HL-60 (cell line): ENCODE measurements at places on chromosomes 3 and 15.
A peak's percentile ranks its signal among the peaks of the same experiment; 100 is the strongest.

DNA sequence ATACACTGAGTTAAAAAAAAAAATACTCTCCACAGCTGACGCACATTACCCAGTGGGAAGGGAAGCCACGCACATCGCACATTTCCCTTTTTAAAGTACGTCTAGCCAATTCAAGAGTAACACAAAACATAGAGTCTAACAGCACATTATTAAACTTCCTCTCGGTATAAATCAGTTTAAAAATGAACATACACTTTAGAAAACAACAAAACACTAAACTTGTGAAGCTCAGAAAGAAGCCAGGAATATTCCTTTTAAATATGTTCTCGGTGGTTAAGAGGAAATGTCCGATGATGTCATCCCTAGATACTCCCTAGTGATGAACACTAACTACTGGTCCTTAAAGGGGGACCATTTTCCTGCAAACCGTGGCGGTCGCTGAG lies 721 bp downstream of the MYEF2 start:
- DNase-seq: no peak

- DNase-seq: no peak
Observed at GRCh38 chr15:83209333-83209732, 1.7 kb upstream of the HDGFL3 start.

DNA sequence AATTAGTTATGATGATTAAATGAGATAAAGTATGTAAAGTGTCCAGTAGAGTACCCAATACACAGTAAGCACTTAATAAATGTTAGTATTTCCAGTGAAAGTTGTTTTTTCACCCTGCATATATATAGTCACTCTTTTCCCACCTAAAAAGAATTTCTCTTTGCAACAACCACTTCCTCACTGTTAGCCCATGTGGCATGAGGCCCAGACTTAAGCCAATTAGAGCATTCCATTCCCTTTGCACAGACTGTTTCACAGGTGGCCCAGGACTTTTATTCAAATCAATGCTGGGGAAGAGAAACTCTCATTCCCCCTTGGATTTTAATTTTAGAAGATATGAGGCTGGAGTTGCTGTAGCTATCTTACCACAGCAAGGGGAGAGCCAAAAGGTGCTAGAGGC lies 3.7 kb downstream of the IFT80 start:
- DNase-seq: no peak

DNA sequence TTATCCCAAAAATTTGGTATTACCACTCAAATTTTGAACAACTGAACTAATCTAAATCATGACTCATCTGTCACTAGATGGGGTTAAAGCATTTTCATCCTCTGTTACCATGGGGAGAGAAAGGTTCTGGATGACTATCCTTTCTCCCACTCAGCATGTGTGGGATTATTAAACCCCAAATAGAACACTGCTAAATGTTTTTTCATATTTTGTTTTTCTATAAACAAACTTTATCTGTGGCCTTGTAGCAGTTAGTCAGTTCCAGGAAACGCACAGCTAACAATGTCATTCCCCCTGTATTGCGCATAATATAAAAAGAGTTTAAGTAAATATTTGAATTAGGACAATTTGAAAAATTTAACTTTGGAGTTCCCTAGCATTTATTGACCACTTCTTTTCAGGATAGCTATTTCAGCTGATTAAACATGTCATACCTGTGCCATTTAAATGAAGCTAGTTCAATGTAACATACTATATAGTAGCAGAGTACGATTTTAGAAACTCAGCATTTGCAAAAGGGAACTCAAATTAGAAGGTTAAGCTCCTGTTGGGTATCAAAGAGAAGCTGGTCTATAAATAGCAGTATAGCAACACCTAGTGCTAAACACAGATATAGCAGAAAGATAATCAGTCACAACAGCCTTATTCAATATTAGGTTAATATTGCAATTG lies 9.2 kb upstream of the TMEM212 start:
- no peak for DNase-seq

GRCh38 chr3:35393901-35394799 lies 245.2 kb upstream of the ARPP21 start:
- DNase-seq: no peak

DNA sequence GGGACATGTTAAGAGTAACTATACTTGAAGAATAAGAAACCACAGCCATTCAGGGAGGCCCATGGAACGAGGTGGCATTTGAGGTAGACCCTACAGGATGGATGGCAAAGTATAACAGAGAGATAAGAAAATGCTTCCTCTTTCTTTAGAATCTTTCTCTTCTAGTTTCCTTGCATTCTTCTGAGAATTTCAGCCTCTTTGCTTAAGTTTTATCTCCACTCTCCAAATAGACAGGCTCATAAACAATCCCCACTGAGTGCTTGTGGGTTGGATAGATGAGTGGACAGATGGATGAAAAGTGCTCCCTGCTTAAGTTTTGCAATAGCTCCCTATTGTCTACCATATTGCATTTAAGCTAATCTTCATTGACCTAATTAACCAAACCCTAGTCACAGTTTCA lies 103.7 kb downstream of the MEX3B start:
- peak; percentile 71 for DNase-seq

- DNase-seq: no peak
Observed at GRCh38 chr15:29688506-29689286, 133.6 kb downstream of the TJP1 start.

- DNase-seq: peak; percentile 62
Observed at GRCh38 chr3:57980416-57980815, 27.8 kb upstream of the FLNB start.

DNA sequence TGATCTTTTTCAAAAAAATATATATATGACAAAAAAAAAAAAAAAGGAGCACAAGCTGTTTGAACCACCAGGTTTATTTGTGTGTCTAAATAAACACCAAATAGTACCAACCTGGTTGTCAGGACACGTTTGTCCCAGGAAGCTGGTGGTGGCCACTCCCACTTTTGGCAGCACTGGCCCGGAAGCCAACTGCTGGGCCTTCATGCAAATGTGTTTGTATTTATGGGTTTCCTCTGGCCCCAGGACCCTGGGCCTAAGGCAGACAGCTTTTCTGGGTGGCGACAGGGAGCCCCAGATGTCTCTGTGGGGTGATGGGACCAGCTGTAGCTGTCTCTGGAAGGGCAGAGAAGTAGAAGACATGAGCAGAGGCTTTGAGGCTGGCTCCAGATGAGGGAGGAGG lies 31.6 kb downstream of the PRKCD start:
- no peak for DNase-seq

DNA sequence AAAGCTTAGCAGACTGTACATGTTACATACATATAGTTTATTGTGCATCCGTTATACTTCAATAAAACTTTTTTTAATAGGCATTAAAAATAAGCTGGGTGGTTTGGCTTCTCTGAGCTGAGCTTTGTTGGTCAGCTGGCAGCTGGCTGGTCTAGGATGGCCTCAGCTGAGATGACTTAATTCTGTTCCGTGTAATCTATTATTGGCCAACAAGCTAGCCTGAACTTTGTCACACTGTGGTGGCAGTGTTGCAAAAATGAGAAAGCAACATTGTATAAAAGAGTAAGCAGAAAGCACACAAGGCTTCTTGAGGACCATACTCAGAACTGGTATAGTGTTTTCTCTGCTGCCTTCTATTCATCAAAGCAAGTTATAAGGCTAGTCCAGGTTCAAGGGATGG lies 45.2 kb downstream of the CGGBP1 start:
- no peak for DNase-seq

GRCh38 chr3:102002056-102002455 lies 152.7 kb downstream of the NFKBIZ start:
- no peak for DNase-seq

GRCh38 chr15:25568751-25569150 lies 129.9 kb upstream of the UBE3A start:
- no peak for DNase-seq

DNA sequence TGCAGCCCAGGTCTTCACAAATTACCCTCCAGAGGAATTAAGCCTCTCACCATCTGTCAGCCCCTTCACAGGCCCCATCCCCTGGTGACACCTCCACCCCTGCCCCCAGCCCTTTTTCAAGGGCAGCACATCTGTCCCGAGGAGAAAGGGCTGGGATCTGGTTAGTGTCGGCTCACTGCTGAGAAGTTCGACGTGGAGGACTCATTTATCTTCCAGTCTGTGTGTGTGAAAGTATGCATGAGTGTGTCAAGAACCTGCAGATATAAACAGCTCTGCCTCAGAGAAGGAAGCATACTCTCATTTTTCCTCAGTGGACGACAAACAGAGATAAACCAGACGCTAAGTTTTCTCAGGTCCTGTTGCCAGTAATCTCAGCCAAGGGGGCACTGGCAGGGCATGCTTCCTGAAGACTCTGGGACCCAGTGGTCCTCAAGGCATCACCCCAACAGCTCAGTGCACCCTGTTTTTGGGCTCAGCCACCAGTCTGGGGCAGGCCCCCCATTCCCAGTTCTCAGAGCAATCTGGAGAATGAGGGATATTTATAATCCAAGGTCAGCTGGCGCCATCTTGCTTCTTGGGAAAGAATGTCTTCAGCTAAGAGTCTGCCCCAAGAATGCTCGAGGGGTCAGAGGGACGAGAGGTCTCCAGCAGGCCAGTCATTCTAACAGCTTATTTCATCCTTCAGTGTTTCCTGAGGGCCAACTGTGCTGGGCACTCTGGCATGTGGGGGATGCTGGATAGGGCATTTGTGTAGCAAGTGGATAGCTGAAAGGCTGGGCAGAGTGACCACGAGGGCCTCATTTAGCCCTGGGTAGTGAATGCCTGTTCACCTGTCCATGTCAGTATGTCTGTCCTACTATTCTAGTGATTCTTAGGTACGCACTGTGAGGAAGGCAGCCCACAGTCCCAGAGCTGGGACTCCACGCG lies 73.6 kb downstream of the ADCY5 start:
- no peak for DNase-seq

DNA sequence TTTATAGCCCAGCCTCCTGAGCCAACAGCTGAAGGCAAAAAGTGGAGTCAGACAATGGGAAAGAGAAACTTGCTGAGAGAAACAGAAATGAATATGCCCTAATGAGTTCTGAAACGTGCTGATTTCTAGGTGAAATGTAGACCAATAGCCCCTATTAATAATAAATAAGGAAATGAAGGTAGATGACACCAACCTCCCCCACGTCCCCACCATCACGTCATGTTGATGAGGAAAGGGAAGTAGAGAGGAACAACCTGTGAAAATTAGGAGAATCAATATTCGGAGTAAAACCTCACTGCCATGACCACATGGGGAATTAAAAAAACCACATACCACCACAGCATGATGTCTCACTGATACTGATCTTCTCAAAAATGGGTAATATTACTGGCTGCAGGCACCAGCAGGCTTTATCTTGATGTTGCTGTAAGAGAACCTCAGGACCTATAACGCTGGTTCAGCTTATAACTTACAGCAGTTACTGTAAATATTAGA lies 64.0 kb downstream of the KAT2B start:
- peak; percentile 55 for DNase-seq

GRCh38 chr15:31024330-31024729 lies 32.9 kb upstream of the MTMR10 start:
- DNase-seq: no peak

GRCh38 chr15:74520407-74520806 lies 20.6 kb upstream of the ARID3B start:
- no peak for DNase-seq

- no peak for DNase-seq
Observed at GRCh38 chr15:74042603-74043424, 39.5 kb downstream of the GOLGA6A start.
